Thymus (tissue), 14 donors: ENCODE measurements at places on chromosomes 7 and 10. TPM values are rescaled to one million over a fixed set of nuclear protein-coding genes. Genes with fewer than 3 reads are reported as not detected.
A peak's percentile ranks its signal among the peaks of the same experiment; 100 is the strongest.

DNA sequence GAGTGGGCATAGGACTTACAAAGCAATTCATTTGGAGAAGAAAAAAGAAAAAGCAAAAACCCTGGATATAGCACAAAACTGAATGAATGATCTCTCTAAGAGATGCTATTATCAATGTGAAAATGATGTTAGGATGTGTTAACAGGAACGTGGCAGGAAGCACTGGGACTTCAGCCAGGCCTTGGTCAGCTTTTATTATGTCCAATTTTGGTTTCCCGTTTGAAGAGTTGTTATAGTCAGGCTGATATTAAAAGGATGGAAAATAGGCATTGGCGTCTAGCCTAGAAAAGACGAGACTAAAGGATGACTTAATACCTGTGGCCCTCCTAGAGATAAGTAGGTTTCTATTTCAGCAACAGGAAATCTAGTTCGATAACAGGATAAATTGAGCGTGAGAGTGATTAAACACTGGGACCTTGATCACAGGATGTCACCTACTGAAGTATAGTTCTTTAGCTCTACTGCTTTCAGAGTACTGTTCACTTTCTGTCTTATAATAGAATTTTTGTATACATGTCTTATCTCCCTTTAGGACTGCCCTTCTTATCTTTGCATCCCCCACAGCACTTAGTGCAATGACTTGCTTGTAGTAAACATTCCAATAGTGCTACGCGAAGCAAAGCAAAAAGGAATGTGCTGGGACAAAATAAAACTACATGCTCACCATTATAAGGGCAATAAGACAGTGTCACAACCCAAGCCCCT lies 99.8 kb upstream of the AGBL3 start:
- no peak for DNase-seq

DNA sequence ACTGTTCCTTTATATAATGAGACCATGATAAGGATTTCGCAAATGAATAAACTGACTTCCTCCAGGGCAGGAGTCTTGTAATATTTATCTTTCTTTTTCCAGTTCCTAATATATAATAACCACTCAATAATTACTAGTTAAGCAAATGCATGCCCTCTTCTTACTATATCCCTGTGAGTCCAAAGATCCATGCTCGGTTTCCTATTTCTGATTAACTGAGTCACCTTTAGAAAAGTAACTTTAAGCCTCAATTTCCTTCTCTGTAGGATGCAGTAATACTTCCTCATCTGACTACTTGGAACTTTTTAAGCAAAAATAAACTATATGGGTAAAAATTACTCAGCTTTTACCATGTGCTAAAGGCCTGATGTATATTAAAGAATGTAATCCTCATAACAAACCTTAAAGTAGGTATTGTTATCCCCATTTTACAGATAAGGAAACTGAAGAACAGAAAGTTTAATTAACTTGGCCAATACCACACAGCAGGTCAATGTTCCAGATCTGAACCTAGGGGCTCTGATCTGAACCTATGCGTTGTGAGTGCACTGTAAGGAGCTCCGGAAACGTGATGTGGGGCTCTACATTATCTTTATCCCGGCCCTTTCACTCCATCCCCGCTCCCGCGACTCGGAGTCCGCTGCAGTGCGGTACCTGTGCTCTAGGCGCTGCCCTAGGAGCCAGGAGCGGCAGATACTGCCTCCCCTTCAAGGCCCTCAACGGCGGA lies 458 bp downstream of the COX15 start:
- no peak for DNase-seq

- no peak for DNase-seq
These were observed 37.5 kb downstream of the PFKFB3 start for GRCh38 chr10:6240254-6240653.

DNA sequence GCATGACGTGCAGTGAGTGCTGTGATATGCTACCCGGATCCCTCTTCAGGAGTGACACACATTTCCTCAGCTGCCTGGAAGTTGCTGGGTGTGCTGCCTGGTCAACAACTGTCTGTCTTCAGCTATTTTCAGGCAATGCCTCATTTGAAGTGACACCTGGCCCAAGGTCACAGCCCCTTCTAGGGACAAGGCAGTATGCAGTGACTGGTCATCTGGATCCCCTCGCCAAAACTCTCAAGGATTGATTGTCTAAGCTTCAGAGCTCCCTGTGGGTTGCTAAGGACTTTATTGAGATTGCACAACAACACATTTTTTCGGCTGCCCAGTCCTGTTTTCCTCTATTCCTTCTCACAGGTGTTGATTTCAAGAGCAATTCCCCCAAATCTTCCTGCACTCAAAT lies 108.8 kb downstream of the GNAI1 start:
- DNase-seq, result no peak

DNA sequence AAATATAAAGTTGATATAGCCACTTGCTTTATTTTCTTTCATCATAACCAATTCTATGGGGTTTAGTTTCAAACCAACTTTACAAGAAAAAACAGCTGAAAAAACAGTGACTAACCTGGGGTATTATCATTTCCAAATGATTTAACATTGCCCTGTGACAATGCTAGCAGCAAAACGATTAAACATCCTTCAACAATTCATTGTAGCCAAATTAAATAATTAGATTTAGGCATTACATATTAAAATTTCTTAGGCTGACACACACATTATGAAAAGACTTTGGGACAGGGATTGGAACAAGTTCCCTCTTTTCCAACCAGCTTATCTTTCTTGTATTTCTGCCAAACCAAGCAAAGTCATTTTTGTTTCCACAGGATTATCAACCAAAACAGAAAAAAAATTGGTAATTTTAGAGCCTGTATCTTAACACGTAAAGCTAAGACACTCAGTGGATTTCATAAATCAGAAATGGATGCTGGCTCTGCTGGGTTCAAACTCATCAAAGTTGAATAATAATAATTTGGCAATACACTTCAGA lies 84.0 kb downstream of the SEMA3D start:
- no peak for DNase-seq

DNA sequence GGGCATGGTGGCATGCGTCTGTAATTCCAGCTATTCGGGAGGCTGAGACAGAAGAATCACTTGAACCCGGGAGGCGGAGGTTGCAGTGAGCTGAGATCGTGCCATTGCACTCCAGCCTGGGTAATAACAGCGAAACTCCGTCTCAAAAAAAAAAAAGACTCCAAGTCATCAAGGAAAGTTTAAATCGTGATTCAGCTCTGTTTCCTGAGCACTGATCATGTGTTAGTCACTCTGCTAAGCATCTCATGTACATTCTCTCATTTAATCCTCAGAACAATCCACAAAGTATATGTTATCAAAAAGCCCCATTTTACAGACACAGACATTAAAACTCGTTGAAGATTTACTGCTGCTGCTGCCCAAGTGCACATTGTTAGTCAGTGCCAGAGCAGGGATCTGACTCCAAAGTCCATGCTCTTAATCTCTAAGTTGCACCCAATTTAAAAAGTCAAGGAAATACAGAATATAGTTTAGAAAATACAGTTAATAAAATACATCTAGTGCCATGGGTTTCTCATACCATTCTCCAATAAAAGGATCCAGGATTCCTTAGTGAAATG lies 6.2 kb downstream of the PIK3AP1 start:
- no peak for DNase-seq

DNA sequence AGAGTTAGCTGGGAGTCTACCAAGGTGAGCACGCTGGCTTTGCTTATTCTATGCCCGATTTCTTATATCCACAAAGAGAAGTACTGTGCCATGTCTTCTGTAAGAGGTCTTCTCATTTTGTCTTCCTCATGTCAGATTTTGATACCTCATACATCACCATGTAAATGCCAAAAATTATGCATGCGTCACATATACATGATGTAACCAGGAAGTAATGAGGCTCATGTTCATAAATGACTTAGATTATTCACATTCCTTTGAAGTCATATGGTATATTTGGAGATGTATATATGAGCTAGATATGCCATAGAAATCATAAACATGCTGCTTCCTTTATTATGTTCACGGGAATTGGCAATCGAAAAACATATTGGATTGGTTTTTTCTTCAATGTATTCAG lies 97.7 kb upstream of the CELF2 start:
- DNase-seq, result no peak

- no peak for DNase-seq
These were observed 128.4 kb upstream of the PALS2 start for GRCh38 chr7:24444666-24445440.

- DNase-seq, result no peak
These were observed 115.9 kb downstream of the MICU1 start for GRCh38 chr10:72509941-72510340.

- DNase-seq, result peak; percentile 22
These were observed 48.2 kb downstream of the COL26A1 start for GRCh38 chr7:101410743-101411507.

DNA sequence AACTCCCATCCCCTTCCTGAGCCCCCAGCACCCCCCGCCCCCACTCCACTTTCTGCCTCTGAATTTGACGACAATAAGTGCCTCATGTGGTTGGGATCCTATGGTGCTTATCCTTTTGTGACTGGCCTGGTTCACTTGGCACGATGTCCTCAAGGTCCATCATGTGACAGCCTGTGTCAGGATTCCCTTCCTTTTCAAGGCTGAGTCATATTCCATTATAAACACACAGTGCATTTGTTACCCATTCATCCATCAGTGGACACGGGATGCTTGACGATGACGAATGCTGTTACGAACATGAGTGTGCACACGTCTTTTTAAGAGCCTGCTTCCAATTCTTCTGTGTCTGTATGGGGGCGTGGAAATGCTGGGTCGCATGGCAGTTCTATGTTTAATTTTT lies 26.7 kb downstream of the SHH start:
- DNase-seq, result no peak

DNA sequence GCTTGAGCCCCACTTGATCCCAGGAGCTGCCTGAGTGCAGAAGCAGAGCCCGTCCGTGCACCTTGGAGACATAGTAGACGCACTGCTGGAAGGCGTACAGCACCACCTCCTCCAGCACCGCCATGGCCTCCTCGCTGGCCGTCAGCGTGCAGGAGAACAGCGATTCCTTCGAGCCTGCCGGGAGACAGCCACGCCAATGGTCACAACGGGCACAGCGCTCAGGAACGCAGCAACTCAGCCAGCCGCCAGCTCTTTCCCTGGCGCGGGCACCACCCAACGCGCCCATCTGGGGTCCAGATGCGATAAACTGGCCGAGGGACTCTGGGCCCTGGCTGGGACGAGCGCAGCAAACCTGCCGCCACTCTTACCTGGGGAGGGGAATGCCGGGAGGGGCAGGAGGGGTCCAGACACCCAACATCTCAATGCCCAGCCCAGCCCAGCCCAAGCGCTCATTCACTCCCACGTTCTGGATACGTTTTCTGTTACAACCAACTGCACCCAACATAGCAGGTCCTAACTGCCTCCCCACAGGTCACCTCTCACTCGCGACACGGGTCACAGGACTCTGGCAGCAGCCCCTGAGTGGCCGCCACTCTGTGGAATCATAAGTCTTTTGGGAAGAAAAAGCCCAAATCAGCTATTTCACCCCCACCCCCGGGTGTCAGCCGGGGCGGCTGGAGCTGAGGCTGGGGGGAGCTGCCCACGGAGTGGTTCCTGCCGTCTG lies 41.9 kb downstream of the AP5Z1 start:
- no peak for DNase-seq

DNA sequence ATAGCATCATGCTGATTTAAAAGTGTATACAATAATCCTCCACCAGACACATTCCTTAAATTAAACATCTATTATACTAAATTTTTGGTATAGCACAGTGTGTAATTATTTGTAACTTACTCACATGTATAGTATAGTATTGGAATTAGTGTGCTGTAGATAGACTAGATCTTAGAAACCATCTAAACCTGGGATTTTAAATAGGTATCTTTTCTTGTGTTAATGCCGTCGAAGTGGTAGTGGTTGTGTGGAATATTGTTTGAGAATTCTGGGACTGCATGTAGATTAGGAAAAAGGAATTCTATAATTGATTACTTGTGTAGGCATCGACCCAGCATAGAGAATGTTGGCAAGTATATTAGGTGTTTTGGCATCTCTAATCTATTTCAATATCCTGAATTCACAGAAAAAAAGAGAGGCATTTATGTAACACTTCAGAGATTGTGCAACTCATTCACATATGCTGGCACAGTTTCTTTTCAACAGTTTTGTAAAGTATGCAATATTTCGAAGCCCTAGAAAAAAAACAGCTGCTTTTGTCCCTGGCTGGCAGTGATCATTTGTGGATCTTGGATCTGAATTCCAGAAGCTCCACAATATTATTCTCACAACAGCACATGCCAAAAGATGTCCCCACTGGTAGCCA lies 145.5 kb upstream of the AGR3 start:
- DNase-seq, result no peak

GRCh38 chr10:37734971-37735370 lies 122.4 kb downstream of the ZNF248 start:
- DNase-seq, result no peak

DNA sequence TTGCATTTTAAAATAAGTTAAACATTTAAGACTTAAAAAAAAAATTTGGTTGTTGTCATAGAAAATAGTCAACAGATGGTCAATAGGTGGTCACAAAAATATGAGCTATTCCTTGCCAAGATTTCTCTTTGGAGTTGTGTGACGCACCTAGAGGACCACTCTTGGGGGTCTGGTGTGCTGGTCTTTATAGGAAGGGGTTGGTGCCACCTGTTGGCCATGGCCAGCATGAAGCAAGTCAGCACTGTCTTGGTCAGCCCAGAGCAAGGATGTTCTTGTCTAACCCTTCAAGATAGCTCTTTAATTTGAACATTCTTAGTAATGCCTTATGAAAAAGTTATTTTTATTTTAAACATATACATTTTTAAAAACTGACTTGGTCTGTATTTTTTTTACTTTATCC lies 267.9 kb upstream of the CNTNAP2 start:
- no peak for DNase-seq

- DNase-seq, result no peak
These were observed 106.0 kb downstream of the CYTH3 start for GRCh38 chr7:6166443-6166891.

GRCh38 chr10:3102720-3103427 lies 35.5 kb downstream of the PFKP start:
- DNase-seq, result no peak

DNA sequence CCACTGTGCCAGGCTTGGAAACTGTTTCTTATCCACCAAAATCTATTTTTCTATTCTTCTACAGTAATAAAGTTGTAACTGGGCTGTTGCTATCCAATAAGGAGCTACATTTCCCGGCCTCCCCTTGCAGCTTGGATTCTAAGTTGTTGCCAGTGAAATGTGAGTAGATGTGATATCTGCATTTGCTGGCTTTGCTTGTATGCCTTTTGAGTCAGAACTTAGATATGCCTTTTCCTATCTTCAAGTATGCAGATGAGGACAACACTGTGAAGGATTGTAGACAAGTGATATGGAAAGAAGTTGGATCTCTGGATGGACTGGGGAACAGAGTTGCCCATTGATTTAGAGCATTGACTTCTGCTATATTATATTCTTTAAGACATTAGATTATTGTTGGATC lies 236.9 kb downstream of the REEP3 start:
- no peak for DNase-seq

Gene TAS2R4
- 0.38 TPM for total RNA-seq

Gene PTPRZ1
- 0.47 TPM for total RNA-seq

Gene NOS3
- total RNA-seq, result 1.5 TPM

Gene ZNF853
- 2.8 TPM for total RNA-seq

Gene ANK3
- total RNA-seq, result 12.6 TPM

Gene OLAH
- total RNA-seq, result 0.09 TPM

Gene BICC1
- 1.9 TPM for total RNA-seq

Gene CALHM1
- 0.09 TPM for total RNA-seq

Gene SFRP4
- 0.80 TPM for total RNA-seq

Gene SLC39A12
- 0.05 TPM for total RNA-seq
